ENCODE measurements at places on chromosomes 5 and 9.
A peak's percentile ranks its signal among the peaks of the same experiment; 100 is the strongest.

DNA sequence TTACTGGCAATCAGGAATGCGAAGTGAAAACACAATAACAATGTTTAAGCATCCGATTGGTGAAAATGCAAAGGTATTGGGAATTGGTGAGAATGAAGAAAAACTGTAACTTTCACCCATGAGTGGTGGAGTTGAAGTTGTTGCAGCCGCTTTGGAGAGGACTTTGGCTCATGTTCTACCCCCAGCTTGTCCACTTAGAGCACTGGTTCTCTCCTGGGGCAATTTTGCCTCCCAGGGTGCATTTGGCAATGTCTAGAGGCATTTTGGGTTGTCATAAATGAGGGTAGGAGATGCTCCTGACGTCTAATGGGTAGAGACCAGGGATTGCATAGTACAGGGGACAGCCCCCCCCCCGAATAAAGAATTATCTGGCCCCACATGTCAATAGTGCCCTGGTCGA, 46.2 kb downstream of the ANKRD33B start:
- no peak for DNase-seq

DNA sequence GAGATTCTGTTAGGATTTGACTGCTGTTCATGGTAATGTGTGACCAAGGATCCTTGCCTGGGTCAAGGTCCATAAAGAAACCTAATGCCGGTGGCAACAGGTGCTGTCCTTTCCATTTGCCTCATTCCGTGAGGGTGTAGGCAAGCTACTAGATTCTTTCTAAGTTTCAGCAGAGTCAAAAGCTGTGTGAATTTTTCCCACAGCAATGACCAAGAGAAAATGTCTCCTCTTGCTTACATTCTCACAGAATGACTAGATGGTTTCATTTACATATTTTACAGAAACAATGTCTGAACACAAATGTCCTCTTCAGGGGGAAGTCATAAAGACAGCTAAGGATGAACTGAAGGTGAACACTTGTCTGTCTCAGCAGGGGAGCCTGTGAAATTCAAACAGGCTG, 75.3 kb upstream of the SV2C start:
- DNase-seq: no peak

- no peak for DNase-seq
Measured at GRCh38 chr5:81167544-81167943, 65.6 kb upstream of the CKMT2 start.

- DNase-seq: no peak
Measured at GRCh38 chr5:139806111-139806510, 10.5 kb downstream of the PSD2 start.

GRCh38 chr5:112548246-112548881, 129.3 kb upstream of the EPB41L4A start:
- no peak for DNase-seq

DNA sequence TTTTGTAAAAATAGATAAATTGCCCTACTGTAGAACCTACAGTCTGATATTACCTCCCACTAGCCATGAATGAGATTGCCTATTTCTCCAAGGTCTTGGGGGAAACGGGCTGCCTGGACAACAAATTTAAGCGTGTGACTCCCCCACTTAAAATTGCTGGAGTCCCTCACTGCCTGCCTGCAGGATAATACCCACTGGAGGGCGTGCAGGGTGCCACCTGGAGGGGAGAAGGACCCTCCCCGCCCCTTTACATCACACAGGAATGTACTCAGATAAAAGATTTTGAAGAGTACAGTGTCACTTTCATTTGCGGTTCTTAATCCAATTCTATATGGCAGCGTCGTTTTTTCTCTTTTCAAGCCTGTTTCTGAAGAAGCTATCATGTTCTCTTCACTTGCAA, 6.2 kb upstream of the TRIM7 start:
- DNase-seq: no peak

GRCh38 chr5:178221853-178222252, 10.7 kb downstream of the PHYKPL start:
- DNase-seq: no peak

DNA sequence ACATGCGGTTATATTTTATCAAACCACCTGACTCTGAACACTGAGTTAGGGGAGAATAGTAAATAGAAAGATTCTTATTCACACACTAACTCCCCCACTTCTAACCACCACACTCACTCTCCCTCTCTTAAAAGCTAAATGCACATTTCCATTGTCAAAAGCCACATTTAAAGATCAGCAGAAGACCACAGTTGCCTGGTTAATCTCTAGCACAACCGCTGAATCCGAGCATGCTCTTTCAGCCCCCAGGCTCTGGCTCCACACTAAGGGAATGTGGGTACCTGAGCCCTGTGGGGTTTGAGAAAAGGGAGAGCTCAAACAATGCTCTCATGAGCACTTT, 35.7 kb downstream of the PFDN1 start:
- DNase-seq: no peak

DNA sequence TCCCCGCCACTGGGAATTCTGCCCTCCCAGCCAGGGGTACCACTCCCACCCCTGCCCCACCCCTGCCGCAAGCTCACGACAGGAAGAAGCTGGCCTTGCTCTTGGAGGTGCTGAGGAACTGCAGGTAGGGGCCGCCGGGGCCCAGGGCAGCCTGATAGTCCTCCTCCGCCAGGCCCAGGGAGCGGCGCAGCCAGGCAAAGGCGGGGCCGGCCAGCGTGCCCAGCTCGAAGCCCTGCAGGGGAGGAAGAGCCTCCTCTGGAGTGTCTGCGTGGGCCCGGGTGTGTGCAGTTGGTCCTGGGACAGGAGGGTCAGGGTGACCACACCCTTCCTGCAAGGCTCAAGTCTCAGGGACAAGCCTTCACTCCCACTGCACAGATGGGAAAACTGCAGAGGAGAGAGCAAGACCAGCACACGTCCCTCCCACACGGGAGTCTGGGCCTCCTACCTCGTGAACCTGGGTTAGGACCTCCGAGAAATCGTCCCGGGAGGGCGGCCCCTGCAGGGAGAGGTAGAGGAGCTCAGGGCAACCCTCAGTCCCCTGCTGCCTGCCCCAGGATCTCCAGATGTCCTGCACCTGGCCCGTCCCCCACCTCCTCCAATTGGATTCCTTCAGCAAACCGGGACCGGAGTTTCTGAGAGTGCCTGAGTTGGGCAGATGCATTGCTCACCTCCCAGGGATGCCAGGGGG, 2.4 kb downstream of the PIP5KL1 start:
- DNase-seq: no peak

GRCh38 chr9:133904346-133905090, 87.6 kb downstream of the VAV2 start:
- DNase-seq: no peak

GRCh38 chr5:91176288-91177016, 206.7 kb downstream of the ARRDC3 start:
- DNase-seq: no peak

GRCh38 chr5:138498376-138498775, 33.1 kb downstream of the EGR1 start:
- no peak for DNase-seq

GRCh38 chr5:83718195-83718825, 2.3 kb downstream of the HAPLN1 start:
- DNase-seq: peak; percentile 49

DNA sequence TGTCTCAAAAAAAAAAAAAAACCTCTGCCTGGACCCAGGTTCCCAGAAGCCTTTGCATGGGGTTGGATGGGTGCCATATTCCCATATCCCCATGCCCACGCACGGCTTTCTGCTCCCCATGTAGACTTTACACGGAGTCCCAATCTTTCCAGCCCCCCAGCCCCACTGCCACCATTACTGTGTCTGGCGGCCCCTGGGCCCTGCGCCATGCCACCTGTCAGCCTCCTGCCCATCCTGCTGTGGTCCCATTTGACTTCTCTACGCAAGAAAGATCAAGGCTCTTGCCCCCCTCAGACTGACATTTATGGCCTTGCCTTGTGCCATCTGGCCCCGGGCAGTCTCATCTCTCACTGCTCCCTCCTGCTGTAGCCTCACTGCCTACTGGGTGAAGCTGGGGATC, 6.5 kb upstream of the AK1 start:
- no peak for DNase-seq

GRCh38 chr5:53373451-53374158, 106.8 kb upstream of the FST start:
- no peak for DNase-seq

GRCh38 chr5:154652746-154653417, 102.3 kb upstream of the LARP1 start:
- DNase-seq: no peak

Measured in testis (tissue), 5 donors.